ENCODE measurements at places on chromosomes 5 and 9.

DNA sequence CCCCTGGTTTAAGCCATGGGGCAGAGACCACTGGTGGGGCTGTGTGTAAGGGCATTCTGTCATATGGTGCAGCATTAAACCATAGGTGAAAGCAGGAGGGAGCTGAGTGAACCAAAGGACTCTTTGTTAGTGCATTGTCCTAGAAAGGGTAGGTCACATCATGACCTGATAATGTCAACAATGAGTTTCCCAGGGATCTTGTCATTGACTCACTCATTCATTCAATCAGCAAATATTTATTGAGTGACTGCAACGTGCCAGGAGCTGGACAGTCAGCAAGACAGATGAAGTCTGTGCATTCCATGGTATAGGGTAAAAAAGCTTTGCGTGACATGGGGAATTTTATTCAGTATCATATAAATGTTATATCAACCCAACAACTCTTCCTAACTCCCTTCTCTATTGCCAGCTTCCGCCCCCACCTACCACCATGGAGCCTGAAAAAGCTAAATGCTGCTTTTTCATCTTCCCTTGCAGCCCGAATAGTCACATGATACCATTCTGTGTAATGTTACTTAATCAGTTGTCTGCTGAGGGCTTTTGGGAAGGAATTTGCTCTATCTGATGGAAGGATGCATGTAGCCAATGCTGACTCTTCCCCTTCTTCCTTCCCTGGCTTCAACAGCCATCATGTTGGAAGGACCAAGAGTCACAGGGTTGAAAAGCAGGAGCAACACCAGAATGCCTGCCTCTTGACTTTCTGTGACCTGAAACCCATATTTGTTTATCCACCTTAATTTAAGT is 11.5 kb upstream of the OTULINL start:
- no peak for DNase-seq

DNA sequence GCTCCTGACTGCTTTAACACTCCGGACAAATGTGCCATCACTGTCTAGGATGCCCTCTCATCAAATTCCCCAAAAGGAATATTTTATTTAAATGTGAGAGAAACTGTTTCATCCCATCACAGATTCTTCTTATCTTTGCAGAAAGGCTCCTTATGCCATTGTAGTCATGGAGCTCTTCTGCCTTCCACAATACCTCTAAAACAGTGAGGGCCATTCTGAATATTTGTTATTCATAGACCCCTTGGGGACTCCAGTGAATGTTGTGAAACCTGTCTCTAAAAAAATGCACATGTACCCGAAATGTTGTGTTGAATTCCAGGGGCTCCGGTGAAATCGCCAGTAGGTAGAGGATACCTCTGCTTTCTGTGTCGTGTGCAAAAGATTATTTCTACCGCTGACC is 176.9 kb downstream of the RORB start:
- no peak for DNase-seq

- no peak for DNase-seq
Measured at GRCh38 chr9:121633119-121633714, 18.2 kb upstream of the DAB2IP start.

GRCh38 chr5:76870046-76870445 is 20.2 kb downstream of the S100Z start:
- no peak for DNase-seq

DNA sequence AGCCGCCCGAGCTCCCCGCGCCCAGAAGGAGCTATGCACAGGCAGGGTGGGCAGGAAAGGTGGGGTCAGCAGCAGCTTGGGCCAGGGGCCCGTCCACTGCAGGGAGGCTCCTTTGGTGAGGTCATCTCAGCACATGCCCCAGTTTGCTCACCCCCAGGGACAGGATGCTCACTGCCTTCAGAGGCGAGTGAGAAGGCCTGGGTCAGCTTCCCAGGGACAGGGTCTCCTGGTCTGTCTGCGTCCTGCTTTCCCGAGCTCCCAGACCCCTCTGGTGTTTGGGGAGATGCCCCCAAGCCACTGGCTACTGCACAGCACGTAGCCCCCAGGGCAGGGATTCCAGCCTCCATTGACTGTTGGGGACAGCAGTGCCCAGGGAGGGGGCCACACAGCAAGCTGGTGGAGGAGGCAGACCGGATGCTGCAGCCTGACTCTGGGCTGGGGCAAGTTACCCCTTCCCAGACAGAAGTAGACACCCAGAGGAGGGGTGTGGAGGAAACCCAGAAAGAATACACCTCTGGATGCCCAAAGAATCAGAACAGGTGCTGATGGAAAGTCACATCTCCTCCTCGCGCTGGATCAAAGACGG is 581 bp upstream of the SARDH start:
- no peak for DNase-seq

GRCh38 chr9:133569891-133570690 is 35.6 kb downstream of the ADAMTSL2 start:
- no peak for DNase-seq

Data from C1 segment of cervical spinal cord (tissue), 14 donors.